ENCODE measurements at places on chromosomes 6 and 20. TPM values are rescaled to one million over a fixed set of nuclear protein-coding genes. Genes with fewer than 3 reads are reported as not detected.

The TSPO2 gene
- not detected for total RNA-seq

The KIAA0408 gene
- total RNA-seq: 1.2 TPM

The TDRD6 gene
- 0.07 TPM for total RNA-seq

The AKAP7 gene
- 2.9 TPM for total RNA-seq

The SLC22A3 gene
- total RNA-seq: 1.4 TPM

The CYP39A1 gene
- total RNA-seq: 0.62 TPM

The ADGRF1 gene
- not detected for total RNA-seq

The TCP11 gene
- not detected for total RNA-seq

DNA sequence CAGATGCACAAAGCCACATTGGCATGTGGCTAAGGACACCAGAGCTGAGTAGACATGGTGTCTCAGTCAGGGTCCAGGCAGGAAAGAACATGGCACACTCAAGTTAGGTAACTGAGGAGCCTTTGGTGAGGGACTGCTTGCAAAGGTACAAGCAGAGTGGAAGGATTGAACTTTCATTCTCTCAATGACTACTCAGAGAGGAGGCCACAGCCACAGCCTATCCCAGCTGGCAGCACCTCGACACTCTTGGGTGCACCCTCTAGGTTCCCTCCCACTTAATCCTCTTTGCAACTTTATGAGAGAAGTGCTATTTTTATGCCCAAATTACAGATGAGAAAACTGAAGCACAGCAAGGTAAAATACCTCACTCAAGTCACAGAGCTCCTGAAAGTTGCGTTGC, 73.4 kb downstream of the ISM1 start:
- peaks cover 10% of the 10 kb centered on the region for H3K4me1 ChIP-seq
- H3K4me3 ChIP-seq: no peak overlapping the region
- no peak for DNase-seq
- peaks cover 4% of the 10 kb centered on the region for H3K27me3 ChIP-seq

DNA sequence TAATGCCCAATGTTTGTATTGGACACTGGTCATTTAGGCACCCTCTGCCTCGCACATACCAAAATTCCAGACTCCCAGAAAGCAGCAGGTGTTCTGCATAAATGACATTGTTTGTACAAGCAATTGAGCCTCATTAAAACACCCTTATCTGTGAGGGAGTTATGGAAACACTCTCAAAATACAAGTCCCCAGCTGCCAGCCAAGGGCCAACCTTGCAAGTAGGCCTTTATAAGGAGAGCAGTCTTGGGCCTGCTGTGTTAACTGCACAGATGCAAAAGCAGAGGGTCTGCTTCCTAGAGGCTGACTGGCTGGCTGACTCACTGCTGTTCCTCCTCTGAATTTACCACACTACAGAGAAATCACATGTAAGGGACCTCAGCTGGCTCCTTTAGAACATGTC, 150.4 kb upstream of the HMGN3 start:
- H3K27ac ChIP-seq: no peak overlapping the region
- no peak overlapping the region for H3K4me3 ChIP-seq
- peaks cover 27% of the 10 kb centered on the region for H3K4me1 ChIP-seq
- no peaks in the 10 kb centered on the region for H3K27me3 ChIP-seq
- peaks cover 1% of the 10 kb centered on the region for H3K36me3 ChIP-seq

DNA sequence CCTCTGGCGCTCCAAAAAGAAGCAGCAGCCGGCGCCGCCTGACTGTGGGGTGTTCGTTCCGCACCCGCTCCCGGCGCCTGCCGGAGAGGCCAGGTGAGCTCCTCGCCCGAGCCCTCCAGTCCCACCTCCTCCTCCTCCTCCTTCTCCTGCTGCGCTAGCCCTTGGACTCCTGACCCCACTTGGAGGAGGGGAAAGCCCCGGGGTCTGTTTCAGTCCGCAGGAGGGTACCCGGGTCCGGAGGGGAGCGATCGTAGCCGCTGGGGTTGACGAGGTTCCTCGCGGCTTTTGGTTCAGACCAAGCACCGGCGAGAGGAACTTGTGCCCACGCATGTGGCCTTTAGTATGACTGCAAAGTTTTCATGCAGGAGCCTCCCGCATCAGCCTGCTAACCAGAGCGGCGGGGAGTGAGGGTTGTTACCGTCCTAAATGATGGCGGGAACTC, 493 bp downstream of the CRYBG1 start:
- DNase-seq: peak; percentile 68
- H3K27me3 ChIP-seq: peaks cover 37% of the 10 kb centered on the region
- peaks cover 13% of the 10 kb centered on the region for H3K4me1 ChIP-seq
- H3K36me3 ChIP-seq: no peaks in the 10 kb centered on the region
- H3K27ac ChIP-seq: no peak overlapping the region
- H3K4me3 ChIP-seq: peak overlapping the region; percentile 68

DNA sequence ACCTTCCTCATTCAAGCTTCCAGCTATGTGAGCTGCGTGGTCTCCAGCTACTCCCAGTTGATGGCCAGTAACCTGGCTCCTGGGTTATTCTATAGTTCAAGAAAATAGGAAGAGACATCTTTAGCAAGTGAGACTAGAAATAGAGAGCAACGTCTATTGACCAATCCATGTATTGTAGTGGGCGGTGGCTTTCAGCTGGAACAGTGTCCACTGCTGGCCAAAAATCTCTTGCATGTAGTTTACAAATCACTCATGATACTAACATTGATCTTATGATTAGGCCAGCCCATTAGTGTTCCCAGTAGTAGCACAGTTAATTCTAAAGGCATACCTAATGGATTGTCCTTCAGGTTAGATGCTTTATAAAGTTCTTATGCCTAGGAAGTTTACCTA, 58.9 kb upstream of the SCP2D1 start:
- no peak overlapping the region for H3K27ac ChIP-seq
- peaks cover 12% of the 10 kb centered on the region for H3K4me1 ChIP-seq
- no peak overlapping the region for H3K4me3 ChIP-seq

DNA sequence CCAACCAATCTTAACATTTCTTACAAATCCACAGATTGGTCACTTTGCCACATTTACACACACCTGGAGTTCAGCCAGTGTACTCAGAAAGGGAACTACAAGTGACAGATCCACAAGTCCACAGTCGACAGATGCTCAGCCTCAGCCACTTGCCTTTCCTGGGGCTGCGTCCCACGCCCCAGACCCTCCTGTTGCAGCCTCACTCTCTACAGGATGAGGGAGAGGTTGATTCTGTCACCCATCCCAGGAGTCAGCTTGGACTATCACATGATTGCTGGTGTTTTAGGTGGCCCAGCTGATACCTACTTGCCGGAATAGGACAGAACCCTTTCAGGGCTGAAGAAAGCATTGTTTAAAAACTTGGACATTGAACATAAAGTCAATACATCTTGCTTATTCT, 108.8 kb downstream of the FAM120B start:
- H3K4me1 ChIP-seq: peaks cover 8% of the 10 kb centered on the region
- peaks cover 5% of the 10 kb centered on the region for H3K36me3 ChIP-seq
- DNase-seq: no peak
- no peak overlapping the region for H3K4me3 ChIP-seq

DNA sequence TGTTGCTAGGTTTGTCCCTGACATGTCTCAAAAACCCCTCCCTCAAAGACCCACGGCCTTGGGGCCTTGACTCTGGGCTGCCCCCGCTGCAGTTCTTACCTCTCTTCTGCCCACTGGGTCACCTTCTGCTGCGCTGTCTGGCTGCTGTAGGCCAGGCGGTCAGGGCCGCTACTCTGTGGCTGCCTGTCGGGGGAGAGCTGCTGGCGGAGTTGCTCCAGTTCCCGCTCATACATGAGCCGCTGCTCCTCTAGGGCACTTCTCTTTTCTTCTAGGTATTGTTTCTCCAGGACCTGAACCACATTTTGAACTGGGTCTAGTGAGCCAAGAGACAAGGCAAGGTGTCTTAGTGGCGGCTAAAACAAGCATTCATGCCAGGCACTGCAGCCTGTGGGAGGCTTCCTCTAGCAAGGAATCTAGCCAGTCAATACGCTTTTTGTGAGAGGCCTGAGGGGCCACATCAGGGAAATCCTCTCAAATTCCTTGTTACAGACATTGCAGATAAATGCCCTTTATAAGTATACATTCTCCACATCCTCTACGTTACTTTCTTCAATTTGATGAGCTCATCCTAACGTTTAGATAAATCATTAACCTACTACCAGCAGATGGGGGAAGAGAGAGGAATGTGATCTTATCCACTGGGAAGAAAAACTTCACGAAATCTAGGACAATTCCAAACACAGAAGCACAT, 110.3 kb upstream of the NUP153 start:
- peaks cover 12% of the 10 kb centered on the region for H3K4me1 ChIP-seq
- no peak for DNase-seq

- H3K4me3 ChIP-seq: no peak overlapping the region
- H3K4me1 ChIP-seq: peaks cover 12% of the 10 kb centered on the region
- no peaks in the 10 kb centered on the region for H3K27me3 ChIP-seq
- no peak for DNase-seq
Measured at GRCh38 chr6:107235511-107235910, 120.2 kb upstream of the BEND3 start.

- no peaks in the 10 kb centered on the region for H3K27me3 ChIP-seq
- no peak for DNase-seq
- H3K4me1 ChIP-seq: peaks cover 39% of the 10 kb centered on the region
- H3K4me3 ChIP-seq: no peak overlapping the region
Measured at GRCh38 chr20:5146099-5146668, 19.4 kb downstream of the CDS2 start.

GRCh38 chr6:42045538-42046460, 4.5 kb upstream of the TAF8 start:
- H3K4me1 ChIP-seq: peaks cover 66% of the 10 kb centered on the region
- no peaks in the 10 kb centered on the region for H3K36me3 ChIP-seq
- H3K27me3 ChIP-seq: no peaks in the 10 kb centered on the region
- peak overlapping the region; percentile 98 for H3K27ac ChIP-seq
- peak; percentile 98 for DNase-seq

DNA sequence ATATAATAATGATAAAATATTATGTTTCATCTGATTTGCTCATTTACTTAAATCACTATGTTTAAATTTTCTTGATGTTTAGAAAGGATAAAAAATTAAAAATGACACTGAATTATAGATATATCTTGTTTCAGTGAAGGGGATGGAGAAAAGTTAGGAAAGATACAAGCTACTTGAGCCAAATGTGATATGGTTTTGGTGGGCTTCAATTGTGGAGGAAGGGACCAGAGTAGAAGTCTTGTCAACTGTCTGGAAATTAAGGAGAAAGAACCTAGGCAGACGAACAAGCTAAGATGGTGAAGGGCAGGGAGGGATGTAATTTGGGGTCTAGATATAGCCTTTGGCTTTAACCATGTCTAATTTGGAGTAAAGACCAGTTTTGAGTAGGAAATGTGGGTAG, 186.4 kb upstream of the MMS22L start:
- H3K27me3 ChIP-seq: peaks cover 22% of the 10 kb centered on the region
- no peak for DNase-seq
- H3K4me3 ChIP-seq: no peak overlapping the region
- H3K27ac ChIP-seq: no peak overlapping the region
- H3K4me1 ChIP-seq: no peaks in the 10 kb centered on the region
- no peaks in the 10 kb centered on the region for H3K36me3 ChIP-seq

GRCh38 chr6:56293781-56294180, 46.4 kb upstream of the COL21A1 start:
- H3K27me3 ChIP-seq: no peaks in the 10 kb centered on the region
- H3K4me1 ChIP-seq: peaks cover 33% of the 10 kb centered on the region
- no peaks in the 10 kb centered on the region for H3K36me3 ChIP-seq
- DNase-seq: no peak

- H3K4me1 ChIP-seq: no peaks in the 10 kb centered on the region
- peaks cover 7% of the 10 kb centered on the region for H3K27me3 ChIP-seq
- DNase-seq: no peak
- no peaks in the 10 kb centered on the region for H3K36me3 ChIP-seq
- no peak overlapping the region for H3K27ac ChIP-seq
Measured at GRCh38 chr6:126797981-126798380, 320.5 kb upstream of the RSPO3 start.

DNA sequence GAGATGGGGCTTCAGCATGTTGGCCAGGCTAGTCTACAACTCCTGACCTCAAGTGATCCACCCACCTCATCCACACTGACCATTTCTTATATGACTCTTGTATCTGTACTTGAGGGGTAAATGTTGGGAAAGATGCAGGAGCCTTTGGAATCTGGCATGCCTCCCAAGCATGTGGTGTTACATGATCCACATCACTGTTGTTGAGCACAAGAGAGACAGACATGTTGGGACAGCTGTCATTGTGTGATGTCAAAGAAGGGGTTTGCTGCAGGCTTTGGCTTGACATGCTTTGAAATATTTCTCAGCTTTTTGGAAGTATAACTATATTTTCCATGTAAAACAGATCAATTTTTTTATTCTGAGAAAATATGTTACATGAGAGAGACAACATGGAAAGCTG, 139.9 kb downstream of the MOXD1 start:
- no peaks in the 10 kb centered on the region for H3K27me3 ChIP-seq
- no peak overlapping the region for H3K4me3 ChIP-seq
- no peak overlapping the region for H3K27ac ChIP-seq
- peaks cover 13% of the 10 kb centered on the region for H3K4me1 ChIP-seq
- no peak for DNase-seq
- H3K36me3 ChIP-seq: no peaks in the 10 kb centered on the region

DNA sequence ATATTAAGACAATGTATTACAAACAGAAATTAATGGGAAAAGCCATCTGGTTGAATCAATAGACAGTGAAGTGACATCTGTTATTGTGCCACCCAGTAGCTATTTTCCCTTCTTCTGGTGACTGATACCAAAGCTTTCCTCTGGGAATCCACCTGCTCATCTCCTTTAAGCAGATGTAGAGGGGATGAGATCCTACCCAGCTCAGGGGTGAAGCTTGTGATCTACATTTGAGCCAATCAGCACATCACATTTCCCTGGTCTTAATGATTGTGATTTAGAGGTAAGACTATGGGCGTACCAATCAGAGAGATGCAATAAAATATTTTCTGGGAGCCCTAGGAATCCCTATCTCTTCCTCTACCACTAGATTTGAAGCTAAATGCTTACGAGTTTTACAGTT, 782.9 kb downstream of the PTPRT start:
- H3K27ac ChIP-seq: no peak overlapping the region
- H3K4me1 ChIP-seq: no peaks in the 10 kb centered on the region
- DNase-seq: no peak

GRCh38 chr6:136439514-136440190, 110.6 kb downstream of the MAP7 start:
- H3K27ac ChIP-seq: no peak overlapping the region
- no peak overlapping the region for H3K4me3 ChIP-seq
- peaks cover 2% of the 10 kb centered on the region for H3K27me3 ChIP-seq
- no peak for DNase-seq
- no peaks in the 10 kb centered on the region for H3K36me3 ChIP-seq

GRCh38 chr20:61807471-61808160, 258.1 kb downstream of the TAF4 start:
- peaks cover 49% of the 10 kb centered on the region for H3K27me3 ChIP-seq
- no peak overlapping the region for H3K4me3 ChIP-seq
- DNase-seq: peak; percentile 41
- no peak overlapping the region for H3K27ac ChIP-seq

GRCh38 chr6:109060571-109060970, 34.1 kb downstream of the SESN1 start:
- no peaks in the 10 kb centered on the region for H3K27me3 ChIP-seq
- peaks cover 21% of the 10 kb centered on the region for H3K4me1 ChIP-seq
- no peak overlapping the region for H3K27ac ChIP-seq
